ENCODE measurements at places on chromosomes 13 and 19.

DNA sequence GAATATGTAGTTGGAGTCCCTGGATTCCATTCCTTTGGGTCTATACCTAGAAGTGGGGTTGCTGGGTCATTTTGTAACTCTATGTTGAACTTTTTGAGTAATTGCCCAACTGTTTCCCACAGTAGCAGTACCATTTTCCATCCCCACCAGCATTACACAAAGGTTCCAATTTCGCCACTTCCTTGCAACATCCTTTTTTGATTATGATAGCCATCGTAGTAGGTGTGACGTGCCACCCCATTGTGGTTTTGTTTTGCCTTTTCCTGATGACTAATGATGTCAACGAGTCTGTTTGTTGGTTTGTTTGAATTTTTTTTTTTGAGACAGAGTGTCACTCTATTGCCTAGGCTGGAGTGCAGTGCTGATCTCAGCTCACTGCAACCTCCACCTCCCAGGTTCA, 3.3 kb upstream of the PEX11G start:
- DNase-seq, result no peak

DNA sequence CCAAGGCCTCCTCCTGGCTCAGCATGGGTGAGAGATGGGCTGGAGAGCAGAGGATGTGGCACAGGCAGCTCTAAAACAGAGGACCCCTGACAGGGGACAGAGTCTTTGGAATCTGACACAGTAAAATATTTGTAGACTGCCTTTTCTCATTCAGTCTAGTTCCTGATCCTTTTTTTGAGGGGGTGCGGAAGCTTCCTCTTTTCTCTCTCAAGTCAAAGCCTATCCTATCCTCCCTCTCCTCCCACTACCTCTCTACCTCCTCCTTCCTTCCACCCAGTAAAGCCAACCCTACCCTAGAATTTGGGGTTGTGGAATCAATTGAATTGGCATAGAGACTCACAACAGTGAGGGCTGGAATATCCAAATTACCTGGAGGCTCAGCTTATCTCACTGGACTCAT, 82.0 kb downstream of the TEX26 start:
- DNase-seq, result no peak

DNA sequence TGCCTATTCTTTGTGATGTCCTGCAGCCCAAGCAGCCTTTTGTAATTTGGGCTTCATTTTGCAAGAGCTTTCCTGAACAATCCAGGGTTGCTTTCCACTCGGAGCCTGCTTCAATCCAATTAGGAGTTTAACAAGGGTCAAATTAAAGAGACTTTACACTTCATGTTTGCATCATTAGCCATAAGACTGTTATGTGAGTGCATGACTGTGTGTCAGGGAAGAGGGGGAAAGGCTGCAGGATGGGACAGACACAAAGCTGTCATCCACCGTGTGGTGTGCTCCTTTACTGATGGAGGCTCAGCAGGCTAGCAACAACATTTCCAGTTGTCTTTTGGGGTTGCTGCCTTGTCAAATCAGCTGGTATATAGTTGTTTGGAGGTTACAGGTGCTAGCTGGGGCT, 23.7 kb upstream of the MAB21L1 start:
- DNase-seq, result no peak

- DNase-seq, result no peak
Observed at GRCh38 chr19:8373867-8374813, 10.2 kb downstream of the ANGPTL4 start.

DNA sequence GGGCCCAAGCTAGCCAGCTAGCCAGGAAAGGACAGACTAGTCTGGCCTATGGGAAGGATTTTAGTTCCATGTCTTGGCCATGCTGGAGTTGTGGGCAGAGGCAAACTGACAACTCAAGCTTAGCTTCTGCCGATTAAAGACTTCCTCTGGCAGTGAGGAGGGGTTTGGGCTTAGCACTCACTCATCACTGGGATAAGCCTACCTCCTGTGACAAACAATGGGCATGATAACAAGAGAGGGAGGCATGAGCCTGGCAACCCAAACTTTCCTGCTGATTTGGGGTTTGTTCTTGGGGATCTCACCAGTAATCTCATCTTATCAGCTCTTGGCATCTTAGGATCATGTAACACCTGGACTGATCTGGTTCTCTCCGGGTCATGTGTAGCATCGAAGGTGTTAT, 83.6 kb downstream of the KL start:
- DNase-seq, result no peak

DNA sequence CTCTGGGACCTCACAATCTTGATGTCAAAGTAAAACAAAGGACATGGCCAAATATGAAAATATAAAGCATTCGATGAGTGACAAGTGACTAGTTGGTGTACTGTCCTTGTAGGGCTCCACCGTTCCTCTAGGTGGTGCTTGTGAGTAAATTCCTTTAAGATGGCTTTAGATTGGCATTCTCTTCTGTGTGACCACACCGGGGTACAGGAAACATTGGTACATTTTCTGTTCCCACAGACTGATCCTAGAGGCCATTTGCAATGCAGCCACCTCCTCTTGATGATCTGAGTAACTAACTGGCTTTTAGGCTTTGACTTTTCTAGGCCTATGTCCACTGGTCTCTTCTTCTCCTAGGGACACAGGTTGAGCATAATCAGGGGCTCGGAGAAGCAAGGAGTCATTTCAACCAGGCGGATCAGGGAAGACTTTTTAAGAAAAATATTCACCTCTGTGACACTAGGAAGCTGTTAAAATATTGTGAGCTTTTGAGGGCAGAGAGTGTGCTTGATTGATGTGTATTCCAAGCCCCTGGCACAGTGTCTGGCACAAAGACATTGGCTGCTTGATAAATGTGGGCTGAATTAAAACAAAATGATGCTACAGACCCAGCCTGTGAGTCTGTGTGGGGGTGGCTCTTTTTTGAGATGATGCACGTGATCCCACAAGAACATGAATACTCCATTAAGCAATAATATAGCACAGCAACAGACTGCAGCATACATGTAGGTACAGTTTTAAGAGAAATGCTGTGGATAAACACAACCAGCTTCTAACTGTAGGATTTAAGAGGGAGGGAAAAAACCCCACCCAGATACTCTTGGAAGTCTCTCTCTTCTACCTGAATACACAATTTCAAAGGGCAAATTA, 21.0 kb downstream of the EPSTI1 start:
- no peak for DNase-seq

DNA sequence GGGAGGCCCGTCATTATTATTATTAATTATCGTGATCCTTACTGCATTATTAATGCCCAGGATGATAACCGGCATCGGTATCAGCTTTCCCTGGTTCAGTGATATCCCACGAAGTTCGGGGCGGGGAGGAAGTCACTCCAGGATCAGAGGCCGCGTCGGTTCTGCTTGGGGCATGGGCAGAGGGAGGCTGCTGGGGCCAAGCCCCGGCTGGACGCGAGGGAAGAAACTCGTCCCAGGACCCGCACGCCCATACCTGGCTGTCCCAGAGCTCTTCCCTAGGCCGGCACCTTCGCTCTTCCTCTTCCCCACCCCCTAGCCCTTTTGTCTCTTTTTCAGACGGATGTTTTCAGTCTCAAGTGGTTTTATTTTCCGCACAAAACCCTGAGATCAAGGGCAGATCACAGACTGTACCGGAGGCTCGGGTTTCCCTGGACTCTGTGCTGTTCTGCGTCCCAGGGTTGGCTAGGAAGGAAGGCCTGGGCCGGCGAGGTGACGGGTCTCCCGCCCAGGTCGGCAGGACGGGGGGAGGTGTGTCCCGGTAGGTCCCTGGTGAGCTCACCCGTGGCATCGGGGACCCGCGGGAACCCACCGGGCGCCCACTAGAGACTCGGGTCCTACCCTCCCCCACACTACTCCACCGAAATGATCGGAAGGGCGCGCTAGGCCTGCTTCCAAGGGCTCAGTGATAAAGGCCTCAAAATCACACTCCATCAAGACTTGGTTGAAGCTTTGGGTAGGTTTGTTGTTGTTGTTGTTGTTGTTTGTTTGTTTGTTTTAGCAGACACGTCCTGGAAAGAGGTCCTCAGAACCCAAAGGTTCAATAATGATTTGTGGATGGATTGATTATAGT, 7.9 kb downstream of the ZIC2 start:
- no peak for DNase-seq

DNA sequence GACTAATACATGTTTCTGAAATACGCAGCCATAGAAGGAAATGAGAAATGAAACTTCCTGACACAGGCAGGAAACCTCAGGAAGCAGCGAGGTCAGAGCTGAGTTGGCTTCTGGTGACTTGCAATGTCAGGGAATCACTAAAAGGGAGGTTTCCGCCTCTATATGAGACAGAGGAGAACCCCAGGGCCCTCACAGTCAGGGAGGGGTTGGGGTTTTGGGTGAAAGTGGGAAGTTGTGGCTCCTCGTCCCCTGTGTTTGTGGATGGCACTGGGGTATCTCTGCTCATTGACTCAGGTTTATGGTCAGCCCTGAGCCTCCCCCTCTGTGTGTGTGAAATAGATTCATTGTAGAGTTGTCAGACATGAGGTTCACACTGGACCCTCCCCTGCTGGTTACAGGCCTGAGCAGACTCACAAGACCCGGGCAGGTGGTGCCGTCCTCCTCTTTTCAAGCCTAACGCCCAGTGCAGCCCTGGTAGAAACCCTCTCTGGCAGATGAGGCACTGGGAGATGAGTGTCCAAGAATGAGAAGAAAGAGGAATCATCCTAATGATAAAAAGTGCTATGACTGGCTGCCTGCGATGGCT, 5.5 kb upstream of the LILRA6 start:
- no peak for DNase-seq

DNA sequence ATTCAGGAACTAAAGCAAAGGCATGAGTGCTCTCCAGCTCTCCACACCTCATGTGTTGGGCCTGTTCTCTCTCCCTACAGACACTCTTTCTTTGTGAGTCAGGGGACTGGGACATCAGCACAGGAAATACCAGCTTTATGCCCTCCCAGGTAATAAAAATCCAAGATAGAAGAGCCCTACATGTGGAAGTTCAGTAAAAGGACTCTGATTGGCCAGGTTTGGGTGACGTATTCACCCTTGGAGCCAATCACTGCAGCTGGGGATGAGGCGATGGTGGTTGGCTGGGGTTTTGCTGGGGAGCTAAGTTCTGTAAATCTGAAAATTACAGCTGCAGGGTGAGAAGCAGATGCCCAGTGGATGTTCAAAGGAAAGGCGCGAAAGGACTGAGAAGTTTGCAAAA, 32.5 kb downstream of the CCDC70 start:
- no peak for DNase-seq

Data from stimulated activated CD4-positive, alpha-beta T cell treated with anti-CD3 and anti-CD28 coated beads, Interleukin-15, amount 100 ng/mL, for 1 hour (primary cell).